ENCODE measurements at places on chromosomes 16 and 17.

- DNase-seq: peak; percentile 81
Observed at GRCh38 chr17:55722742-55723487, at the start of gene TMEM100. TMEM100 (minus strand) TSS chr17:55722864; CDS start chr17:55721070, 1,794 bp downstream.

- no peak for DNase-seq
Observed at GRCh38 chr16:27786923-27787625, 237.1 kb downstream of the KATNIP start.

- peak; percentile 98 for DNase-seq
Observed at GRCh38 chr17:49146620-49147306, 14.2 kb downstream of the B4GALNT2 start.

DNA sequence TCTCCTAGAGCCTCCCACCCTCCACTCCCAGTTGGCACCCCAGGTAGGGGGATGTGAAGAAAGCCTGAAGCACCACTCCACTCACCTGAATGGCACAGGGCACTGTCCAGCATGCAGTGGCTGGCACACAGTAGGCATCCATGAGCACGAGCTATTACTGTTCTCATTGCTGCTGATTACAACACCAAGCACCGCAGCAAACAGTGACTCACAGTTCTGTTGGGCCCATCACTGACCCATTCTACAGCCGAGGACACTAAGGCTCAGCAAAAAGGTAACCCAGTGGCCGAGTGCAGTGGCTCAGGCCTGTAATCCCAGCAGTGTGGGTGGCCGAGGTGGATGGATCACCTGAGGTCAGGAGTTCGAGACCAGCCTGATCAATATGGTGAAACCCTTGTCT is 2.7 kb downstream of the ZSCAN10 start:
- no peak for DNase-seq

DNA sequence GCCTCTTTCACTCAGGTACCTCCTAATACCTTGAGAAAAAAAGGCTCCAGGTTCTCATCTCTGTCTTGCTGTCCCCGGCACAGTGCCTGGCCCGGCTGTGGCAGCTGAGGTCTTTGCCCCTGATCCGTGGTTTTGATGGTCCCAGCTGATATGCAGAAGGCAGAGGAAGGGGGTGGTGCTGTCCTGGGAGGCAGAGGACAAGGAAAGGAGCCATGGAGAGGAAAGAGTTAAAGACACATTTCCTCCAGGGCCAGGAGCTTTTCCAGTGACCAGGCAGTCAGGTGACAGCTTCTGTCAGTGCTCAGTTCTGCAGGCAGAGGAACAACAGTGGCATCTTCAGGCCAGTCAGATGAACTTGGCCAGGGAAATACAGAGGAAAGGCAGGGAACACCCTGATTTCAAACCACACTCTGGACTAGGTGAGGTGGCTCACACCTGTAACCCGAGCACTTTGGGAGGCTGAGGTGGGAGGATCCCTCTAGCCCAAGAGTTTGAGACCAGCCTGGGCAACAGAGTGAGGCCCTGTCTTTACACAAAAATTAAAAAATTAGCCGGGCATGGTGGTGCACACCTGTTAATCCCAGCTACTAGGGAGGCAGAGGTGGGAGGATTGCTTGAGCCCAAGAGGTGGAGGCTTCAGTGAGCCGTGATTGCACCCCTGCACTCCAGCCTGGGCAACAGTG is 3.3 kb upstream of the COG1 start:
- no peak for DNase-seq
